ENCODE measurements at places on chromosomes 5 and 9. TPM values are rescaled to one million over a fixed set of nuclear protein-coding genes. Genes with fewer than 3 reads are reported as not detected.
A peak's percentile ranks its signal among the peaks of the same experiment; 100 is the strongest.

DNA sequence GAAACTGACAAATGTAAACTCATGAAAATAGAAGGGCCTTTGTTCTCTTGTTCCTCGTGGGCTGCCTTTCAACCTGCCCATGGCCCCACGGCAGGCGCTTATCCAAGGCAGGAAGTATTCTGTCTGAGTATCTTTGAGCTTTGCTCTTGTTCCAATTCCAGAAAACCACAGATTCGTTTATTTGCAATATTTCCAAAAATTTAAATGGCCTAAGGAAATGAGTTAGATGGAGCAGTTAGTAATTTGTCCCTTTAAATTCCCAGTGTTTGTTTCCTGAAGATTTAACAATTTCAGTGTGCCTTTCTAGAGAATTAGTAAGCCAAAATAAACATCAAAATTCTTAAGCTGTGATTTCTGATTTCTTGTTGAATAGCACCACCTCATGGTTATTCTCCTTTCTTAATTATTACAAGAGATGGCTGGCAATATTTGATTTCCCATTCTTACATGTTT, 299.4 kb upstream of the RASA1 start:
- H3K4me3 ChIP-seq = no peak overlapping the region
- DNase-seq = peak; percentile 51
- H3K27me3 ChIP-seq = no peaks in the 10 kb centered on the region
- no peaks in the 10 kb centered on the region for H3K36me3 ChIP-seq

- no peaks in the 10 kb centered on the region for H3K27me3 ChIP-seq
- no peaks in the 10 kb centered on the region for H3K4me1 ChIP-seq
- peak overlapping the region; percentile 77 for H3K4me3 ChIP-seq
- peak; percentile 23 for DNase-seq
- H3K36me3 ChIP-seq = no peaks in the 10 kb centered on the region
- H3K27ac ChIP-seq = peak overlapping the region; percentile 83
Observed at GRCh38 chr9:129834489-129835127, 467 bp downstream of the C9orf78 start.

The AGXT2 gene
- polyA plus RNA-seq = 5.9 TPM

DNA sequence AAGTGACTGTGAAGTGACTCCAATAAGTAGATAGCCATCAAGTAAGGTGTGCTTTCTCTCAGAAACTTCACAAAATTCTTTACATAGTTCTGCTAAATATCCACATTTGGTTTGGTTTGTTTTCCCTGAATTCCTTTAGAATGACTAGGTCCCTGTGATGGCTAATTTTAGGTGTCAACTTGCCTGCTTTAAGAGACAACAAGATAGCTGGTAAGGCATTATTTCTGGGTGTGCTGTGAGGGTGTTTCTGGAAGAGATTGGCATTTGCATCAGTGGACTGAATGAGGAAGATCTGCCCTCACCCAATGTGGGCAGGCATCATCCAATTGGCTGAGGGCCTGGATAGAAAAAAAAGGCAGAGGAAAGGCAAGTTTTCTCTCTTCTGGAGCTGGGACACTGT, 8.3 kb upstream of the PTBP3 start:
- no peak for DNase-seq
- no peak overlapping the region for H3K27ac ChIP-seq
- no peaks in the 10 kb centered on the region for H3K27me3 ChIP-seq
- H3K36me3 ChIP-seq = no peaks in the 10 kb centered on the region
- no peak overlapping the region for H3K4me3 ChIP-seq
- peaks cover 13% of the 10 kb centered on the region for H3K4me1 ChIP-seq

The FBLL1 gene
- polyA plus RNA-seq = 1.2 TPM

GRCh38 chr5:180689071-180689694, 39.8 kb upstream of the FLT4 start:
- H3K4me1 ChIP-seq = peaks cover 14% of the 10 kb centered on the region
- H3K36me3 ChIP-seq = no peaks in the 10 kb centered on the region
- peaks cover 33% of the 10 kb centered on the region for H3K27me3 ChIP-seq
- DNase-seq = no peak
- H3K4me3 ChIP-seq = no peak overlapping the region

DNA sequence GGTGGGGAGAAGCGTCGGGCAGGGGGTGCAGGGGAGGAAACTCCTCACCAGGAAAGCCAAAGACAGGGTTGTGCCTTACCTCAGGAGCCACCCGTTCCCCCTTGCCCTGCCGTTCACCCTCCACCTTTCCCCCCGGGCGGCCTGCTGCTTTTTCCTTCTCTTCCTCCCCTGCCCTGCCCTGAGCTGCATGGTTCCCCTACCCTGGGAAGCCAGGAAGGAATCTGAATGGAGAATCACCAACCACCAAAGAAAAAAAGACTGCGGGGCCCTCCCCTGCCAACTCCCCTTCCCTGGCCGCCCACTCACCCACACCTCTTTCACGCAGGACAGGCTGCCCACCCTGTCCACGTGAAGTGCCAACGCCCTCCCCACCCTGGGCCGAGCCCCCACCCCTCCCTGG, 820 bp upstream of the NFX1 start:
- no peaks in the 10 kb centered on the region for H3K27me3 ChIP-seq
- peak; percentile 34 for DNase-seq
- peaks cover 20% of the 10 kb centered on the region for H3K4me1 ChIP-seq
- H3K36me3 ChIP-seq = no peaks in the 10 kb centered on the region

GRCh38 chr5:154315196-154315595, 124.7 kb downstream of the GALNT10 start:
- H3K27me3 ChIP-seq = no peaks in the 10 kb centered on the region
- no peak overlapping the region for H3K4me3 ChIP-seq
- no peaks in the 10 kb centered on the region for H3K4me1 ChIP-seq
- H3K36me3 ChIP-seq = no peaks in the 10 kb centered on the region
- DNase-seq = no peak

- H3K4me3 ChIP-seq = no peak overlapping the region
- H3K27me3 ChIP-seq = no peaks in the 10 kb centered on the region
- peaks cover 7% of the 10 kb centered on the region for H3K4me1 ChIP-seq
- H3K27ac ChIP-seq = no peak overlapping the region
- H3K36me3 ChIP-seq = no peaks in the 10 kb centered on the region
Observed at GRCh38 chr9:21097817-21098216, 20.1 kb upstream of the IFNB1 start.

- no peaks in the 10 kb centered on the region for H3K36me3 ChIP-seq
- H3K4me1 ChIP-seq = peaks cover 3% of the 10 kb centered on the region
- no peak overlapping the region for H3K4me3 ChIP-seq
- DNase-seq = no peak
- no peaks in the 10 kb centered on the region for H3K27me3 ChIP-seq
Observed at GRCh38 chr5:34618371-34619065, 37.6 kb upstream of the RAI14 start.

The CD274 gene
- not detected for polyA plus RNA-seq

DNA sequence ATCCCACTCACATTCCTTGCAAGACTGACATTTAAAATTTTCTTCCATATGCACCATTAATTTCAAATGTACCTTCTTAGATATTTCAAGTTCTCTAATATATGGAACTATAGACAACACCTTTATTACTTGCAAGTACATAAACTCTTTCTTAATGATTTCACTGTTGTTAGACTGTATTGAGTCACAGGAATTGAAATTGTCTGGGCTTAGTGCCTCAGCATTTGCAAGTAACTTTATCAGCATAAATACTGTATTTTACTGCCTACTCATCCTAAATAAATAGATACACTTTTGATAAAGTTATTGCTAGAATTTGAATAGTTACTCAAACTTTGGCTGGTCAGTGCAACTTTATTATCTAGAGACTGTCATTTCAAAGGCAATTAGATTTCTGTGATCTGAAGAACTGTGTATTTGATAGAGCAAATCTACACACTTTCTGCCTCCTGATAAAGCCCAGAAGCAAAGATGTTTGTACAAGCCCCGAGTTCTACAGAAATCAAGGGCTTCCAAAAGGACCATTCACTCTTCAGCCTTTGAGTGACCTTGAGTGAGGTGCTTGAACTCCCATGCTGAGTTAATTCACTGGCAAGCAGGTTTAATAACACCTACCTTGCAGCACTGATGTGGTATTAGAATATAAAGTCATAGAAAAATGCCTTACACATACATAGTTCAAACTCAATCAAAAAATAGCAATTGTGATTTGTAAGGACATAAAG, 91.6 kb downstream of the COX7C start:
- no peaks in the 10 kb centered on the region for H3K27me3 ChIP-seq
- no peaks in the 10 kb centered on the region for H3K36me3 ChIP-seq
- no peaks in the 10 kb centered on the region for H3K4me1 ChIP-seq
- H3K4me3 ChIP-seq = no peak overlapping the region

The PCDHB6 gene
- polyA plus RNA-seq = not detected

GRCh38 chr5:156411185-156411613, 84.2 kb downstream of the SGCD start:
- H3K36me3 ChIP-seq = no peaks in the 10 kb centered on the region
- DNase-seq = peak; percentile 29
- H3K4me3 ChIP-seq = no peak overlapping the region
- peaks cover 15% of the 10 kb centered on the region for H3K4me1 ChIP-seq
- H3K27ac ChIP-seq = peak overlapping the region; percentile 56
- H3K27me3 ChIP-seq = no peaks in the 10 kb centered on the region

The MAMDC2 gene
- 0.65 TPM for polyA plus RNA-seq

- no peak for DNase-seq
- no peaks in the 10 kb centered on the region for H3K27me3 ChIP-seq
- H3K4me1 ChIP-seq = peaks cover 24% of the 10 kb centered on the region
- H3K4me3 ChIP-seq = no peak overlapping the region
Observed at GRCh38 chr9:124266826-124267201, 9.1 kb downstream of the NEK6 start.

DNA sequence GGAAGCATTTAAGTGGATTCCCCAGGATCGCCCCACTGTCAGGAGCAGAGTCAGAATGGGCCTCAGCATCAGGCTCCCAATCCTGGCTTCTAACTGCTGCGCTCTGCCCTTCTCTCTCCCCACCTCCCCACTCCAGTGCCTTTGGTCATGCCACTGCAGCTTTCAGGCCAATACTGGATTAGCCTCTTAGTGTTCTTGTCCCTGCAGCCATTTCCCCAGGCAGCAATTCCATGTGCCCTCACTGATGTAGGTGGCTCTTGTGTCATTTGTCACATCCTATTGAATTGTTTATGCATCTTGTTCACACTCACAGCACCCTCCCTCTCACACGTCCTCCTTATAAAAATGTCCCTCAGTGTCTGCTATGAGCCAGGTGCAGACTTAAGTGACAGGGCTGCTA, 544.2 kb upstream of the DAP start:
- H3K27me3 ChIP-seq = no peaks in the 10 kb centered on the region
- no peaks in the 10 kb centered on the region for H3K36me3 ChIP-seq
- H3K4me3 ChIP-seq = no peak overlapping the region
- DNase-seq = no peak
- H3K27ac ChIP-seq = no peak overlapping the region

DNA sequence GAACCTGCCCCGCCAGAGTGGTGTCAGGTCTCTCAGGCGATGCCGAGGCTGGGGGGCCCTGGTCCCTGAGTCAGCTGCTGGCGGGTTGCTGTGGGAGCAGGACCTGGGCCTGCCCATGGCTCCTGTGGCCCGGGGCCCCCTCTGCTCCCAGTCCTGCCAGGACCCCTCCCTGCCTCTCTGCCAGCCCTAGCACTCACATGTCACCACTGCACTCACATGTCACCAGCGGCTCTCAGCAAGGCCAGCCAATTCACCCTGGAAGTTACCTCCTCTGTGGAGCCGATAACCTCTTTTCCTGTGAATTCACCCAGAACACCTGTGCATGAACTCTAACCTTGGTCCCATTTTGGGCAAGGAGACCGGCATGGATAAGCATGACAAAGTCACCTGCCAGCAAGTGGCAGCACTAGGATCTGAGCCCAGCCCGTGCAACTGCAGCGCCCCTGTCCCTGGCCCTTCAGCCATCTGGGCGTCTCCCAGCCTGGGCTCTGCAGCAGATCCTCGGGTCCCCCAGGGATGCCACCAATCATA, 170.2 kb downstream of the GAPVD1 start:
- H3K4me3 ChIP-seq = no peak overlapping the region
- DNase-seq = no peak
- H3K36me3 ChIP-seq = no peaks in the 10 kb centered on the region

- H3K36me3 ChIP-seq = no peaks in the 10 kb centered on the region
- no peak for DNase-seq
- H3K4me3 ChIP-seq = no peak overlapping the region
- no peak overlapping the region for H3K27ac ChIP-seq
Observed at GRCh38 chr9:124394596-124394995, 20.6 kb downstream of the PSMB7 start.

- H3K4me1 ChIP-seq = peaks cover 56% of the 10 kb centered on the region
- DNase-seq = no peak
- no peak overlapping the region for H3K4me3 ChIP-seq
- H3K36me3 ChIP-seq = no peaks in the 10 kb centered on the region
- no peaks in the 10 kb centered on the region for H3K27me3 ChIP-seq
- H3K27ac ChIP-seq = no peak overlapping the region
Observed at GRCh38 chr5:68268101-68268851, 52.7 kb downstream of the PIK3R1 start.

The SLCO6A1 gene
- 0.77 TPM for polyA plus RNA-seq

DNA sequence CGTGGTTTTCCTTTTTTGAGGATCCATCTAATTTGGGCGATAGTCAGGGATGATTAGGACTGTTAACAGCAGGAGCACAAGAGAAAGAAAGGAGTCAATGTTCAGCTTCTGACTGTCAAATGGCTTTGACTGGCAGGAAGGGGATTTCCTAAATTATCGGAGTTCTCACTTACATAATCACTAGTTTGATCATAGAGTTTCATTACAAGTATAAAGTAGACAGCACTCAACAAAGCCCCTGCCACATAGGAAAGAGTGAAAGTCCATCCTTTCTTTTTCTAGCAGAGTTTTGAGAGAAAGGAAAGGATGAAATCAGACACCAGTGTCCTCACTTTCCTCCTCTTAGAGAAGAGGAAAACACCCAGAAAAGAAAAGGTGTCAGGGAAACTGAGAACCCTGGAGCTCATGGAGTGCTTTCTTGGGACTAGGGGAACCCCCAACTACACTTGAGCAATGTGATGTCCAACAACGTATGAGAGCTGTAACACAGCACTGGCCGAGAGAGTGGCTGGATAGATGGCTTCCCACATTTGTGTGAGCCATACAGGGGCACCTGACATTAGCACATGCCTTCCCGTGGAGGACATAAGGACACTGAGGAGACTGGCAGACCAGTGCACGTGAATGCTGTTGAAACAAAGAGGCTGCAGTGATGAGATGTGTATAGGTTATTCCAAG, 26.0 kb upstream of the LPAR1 start:
- H3K4me3 ChIP-seq = no peak overlapping the region
- H3K4me1 ChIP-seq = no peaks in the 10 kb centered on the region
- no peak overlapping the region for H3K27ac ChIP-seq
- no peak for DNase-seq
- no peaks in the 10 kb centered on the region for H3K27me3 ChIP-seq

GRCh38 chr5:128155776-128156175, 72.2 kb downstream of the SLC12A2 start:
- no peak overlapping the region for H3K27ac ChIP-seq
- H3K36me3 ChIP-seq = peaks cover 8% of the 10 kb centered on the region
- H3K4me3 ChIP-seq = no peak overlapping the region
- DNase-seq = no peak

DNA sequence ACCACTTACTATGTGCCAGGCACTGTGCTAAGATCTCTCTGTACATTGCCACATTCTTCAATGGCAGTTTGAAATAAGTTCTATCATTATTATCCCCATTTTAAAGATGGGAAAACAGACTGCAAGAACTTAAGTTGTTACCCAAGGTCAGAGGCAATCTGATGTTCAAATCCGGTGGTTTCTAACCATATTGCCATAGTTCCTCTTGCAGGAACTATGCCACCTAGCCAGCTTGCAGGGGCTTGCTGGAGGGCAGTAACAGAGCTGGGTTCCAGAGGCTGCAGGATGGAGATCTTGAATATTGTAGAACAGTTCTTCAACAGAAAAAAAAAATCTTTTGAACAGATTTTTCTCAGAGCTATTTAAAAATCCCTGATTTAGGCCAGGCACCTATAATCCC, 71.8 kb upstream of the TNFAIP8 start:
- H3K4me3 ChIP-seq = no peak overlapping the region
- H3K4me1 ChIP-seq = peaks cover 20% of the 10 kb centered on the region
- H3K36me3 ChIP-seq = no peaks in the 10 kb centered on the region
- no peaks in the 10 kb centered on the region for H3K27me3 ChIP-seq
